SW480 (cell line): ENCODE measurements at places on chromosomes 3 and 15.

DNA sequence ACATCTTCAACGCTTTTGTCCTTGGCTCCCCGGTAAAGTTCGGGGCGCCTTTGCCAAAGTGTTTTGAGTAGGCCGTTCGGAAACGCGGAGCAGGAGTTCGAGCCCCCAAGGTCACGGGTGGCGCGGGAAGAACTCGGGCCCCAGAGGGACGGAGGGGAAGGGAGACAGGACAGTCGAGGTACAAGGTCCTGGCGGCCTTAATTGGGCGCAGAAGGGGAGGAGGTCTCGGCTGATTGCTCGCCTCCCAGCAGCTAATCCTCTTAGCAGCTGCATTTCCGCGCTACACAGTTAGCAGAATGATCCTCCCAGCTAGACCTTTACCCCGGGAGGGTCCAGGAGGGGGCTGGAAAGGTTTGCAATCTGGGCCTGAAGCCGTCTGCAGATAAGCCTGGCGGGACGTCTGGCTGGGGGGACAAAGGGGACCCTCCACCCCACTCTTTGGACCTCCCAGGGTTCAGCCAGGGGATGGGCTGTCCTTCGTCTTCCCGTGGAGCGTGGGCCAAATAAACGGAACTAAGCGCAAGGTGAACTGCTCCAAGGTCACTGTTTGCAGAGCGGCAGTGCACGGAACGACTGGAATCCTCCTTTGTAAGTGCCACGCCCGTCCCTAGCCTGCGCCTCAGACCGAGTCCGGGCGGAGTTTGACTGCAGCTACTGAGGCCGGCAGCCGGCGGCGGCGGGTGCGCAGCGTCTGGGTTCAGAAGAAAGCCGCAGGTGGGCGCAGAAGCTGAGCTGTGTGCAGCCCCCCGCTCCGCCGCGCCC, 7.2 kb downstream of the EOMES start:
- peak; percentile 64 for DNase-seq

- no peak for DNase-seq
These were observed 146.3 kb upstream of the CTDSPL start for GRCh38 chr3:37715358-37715757.

GRCh38 chr3:120203016-120203415, 82.0 kb downstream of the GPR156 start:
- no peak for DNase-seq

- no peak for DNase-seq
These were observed 89.1 kb downstream of the LRRC28 start for GRCh38 chr15:99340347-99340746.

DNA sequence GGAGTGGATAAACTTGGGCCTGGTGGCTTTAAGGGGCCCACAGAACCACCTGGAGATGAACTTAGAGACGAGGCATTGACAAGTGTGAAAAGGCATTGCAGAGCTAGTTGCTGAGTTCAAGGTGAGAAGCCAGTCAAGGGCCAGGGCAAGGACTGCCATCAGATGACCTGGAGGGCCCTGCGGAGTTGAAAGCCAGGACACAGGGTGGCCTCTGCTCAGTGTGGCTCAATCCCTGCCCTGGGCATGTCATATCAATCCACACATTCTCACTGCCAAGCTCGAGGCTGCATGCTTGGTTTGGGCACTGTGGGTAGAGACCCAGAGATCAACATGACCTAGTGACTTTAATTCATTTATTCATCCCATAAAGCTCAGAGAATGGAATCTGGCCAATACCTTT, 9.2 kb downstream of the PAQR5 start:
- no peak for DNase-seq

DNA sequence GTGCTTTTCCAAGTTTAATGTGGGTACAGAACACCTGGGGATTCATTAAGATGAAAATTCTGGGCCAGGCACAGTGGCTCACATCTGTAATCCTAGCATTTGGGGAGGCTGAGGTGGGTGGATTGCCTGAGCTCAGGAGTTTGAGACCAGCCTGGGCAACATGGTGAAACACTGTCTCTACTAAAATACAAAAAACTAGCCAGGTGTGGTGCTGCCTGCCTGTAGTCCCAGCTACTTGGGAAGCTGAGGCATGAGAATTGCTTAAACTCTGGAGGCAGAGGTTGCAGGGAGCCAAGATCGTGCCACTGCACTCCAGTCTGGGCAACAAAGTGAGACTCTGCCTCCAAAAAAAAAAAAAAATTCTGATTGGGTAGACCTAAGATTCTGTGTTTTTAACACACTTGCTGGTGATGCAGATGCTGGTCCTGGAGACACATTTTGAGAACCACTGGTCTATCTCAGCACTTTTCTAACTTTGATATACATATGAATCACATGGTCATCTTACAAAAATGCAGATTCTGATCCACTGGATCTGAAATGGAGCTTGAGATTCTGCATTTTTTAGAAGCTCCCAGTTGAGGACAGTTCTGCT, 223.8 kb upstream of the SATB1 start:
- no peak for DNase-seq
